Fibroblast of skin of back (primary cell): ENCODE measurements at places on chromosomes 5 and 9.

DNA sequence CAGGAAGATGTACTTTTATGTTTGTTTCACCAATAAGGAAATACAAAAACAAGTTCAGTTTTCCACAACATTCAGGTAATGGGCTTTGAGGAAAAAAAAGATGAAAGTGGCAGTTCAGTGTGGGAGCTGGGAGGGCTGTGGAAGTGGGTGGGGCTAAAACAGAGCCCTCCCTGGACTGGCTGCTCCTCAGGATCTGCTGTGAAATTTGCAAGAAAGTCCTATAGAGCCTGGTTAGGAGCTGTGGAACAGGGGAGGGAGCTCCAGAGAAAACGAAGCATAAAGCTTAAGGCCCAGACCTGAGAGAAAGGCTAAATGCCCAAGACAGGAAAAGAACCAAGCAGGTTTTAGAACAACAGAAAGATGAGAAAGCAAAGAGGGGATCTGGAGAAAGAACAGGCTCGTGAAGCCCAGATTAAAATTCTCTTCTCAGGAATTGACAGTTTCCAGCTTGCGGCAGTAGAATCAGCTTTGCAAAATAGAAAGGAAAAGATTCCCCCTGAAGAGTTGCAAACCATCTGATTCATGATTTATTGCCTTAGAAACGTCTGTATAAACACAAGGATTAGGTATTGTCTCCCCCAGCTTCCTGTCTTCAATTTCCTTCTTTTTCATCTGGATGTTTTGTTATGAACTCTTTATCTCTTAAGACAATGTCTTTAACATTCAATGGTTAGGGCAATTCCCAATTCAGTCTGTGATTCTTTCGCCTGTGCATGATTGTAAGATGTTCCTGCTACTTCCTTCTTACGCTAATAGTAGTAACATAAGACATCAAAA, 26.3 kb upstream of the CRHBP start:
- DNase-seq = peak; percentile 27

GRCh38 chr9:8817335-8817734, 1017.8 kb upstream of the DMAC1 start:
- no peak for DNase-seq

- DNase-seq = no peak
These were observed 7.0 kb downstream of the BARHL1 start for GRCh38 chr9:132589148-132590036.

DNA sequence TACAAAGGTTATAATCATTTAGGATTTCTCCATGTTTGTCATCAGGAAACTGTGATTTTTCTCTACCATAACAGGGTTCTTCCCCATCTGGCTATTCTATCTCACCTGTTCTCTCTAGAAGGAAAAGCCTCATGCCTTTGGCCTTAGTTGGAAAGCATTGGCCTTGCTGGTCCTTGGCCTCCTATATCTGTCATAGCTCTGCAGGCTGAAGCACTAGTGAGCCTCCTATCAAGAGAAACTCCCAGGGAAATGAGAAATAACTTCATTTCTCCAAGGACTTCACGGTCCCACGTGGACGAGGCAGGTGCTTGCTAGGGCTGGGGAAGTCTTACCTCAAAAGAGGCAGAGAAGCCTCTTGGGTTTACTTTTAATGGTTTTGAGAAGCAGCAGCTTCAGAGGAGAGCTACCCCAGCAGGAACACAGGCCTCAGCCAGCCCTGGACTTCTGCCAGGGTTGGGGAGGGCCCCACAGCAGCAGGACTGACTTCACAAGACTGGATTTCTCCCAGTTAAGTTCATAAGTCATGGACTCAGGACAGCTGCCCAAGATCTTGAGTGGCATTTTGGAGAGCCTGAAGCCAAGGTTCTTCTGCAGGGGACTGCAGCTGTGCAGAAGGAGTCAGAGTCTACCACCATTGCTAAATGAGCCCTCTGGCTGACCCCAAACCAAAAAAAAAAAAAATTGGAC, 15.8 kb upstream of the PSAT1 start:
- DNase-seq = peak; percentile 56

- peak; percentile 36 for DNase-seq
These were observed 194.7 kb upstream of the KLF4 start for GRCh38 chr9:107684224-107684623.

DNA sequence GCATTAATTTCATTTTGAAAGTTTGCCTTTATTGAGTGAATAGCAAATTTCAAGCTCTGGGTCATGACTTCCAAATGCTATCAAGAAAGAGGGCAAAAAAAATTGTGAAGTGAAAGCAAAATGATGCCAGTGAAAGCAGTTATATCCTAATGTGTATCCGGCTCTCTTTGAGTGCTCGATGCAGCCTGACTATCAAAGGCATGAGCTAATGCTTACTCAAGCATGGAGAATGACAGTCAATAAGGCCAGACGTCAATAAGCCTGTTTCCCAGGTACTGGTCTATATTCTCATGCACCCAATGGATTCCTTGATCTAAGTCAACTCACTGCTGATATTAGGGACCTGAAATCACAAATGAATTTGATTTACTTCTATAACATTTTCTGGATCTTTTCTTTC, 435.5 kb downstream of the CAAP1 start:
- DNase-seq = no peak

GRCh38 chr9:68794898-68795297, 89.9 kb downstream of the PIP5K1B start:
- DNase-seq = no peak

- DNase-seq = no peak
These were observed 12.4 kb downstream of the LARP1 start for GRCh38 chr5:154767576-154767975.

DNA sequence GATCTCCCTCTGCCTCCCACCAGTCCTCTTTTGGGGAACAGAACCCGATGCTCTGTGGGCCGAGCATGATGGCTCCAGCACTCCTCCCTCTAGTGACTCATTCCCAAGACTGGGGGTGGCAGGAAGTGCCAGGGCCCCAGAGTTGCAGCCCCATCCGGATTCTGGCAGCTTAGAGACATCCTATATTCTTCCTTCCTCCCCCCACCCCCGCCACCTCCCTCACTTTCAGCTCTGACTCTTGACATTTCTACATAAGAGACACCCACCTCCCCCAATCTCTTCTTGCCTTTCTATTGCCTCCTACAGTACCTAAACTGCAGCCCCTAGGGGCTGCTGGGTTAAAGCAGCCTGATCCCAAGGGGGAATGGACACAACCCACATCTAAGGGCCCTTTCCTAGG, 47.1 kb upstream of the MATR3 start:
- DNase-seq = peak; percentile 78
